NCI-H1105 treated with DMSO at 0.1 percent for 48 hours (cell line): ENCODE measurements at places on chromosomes 7 and 10.

GRCh38 chr7:141884539-141885225 is 31.5 kb upstream of the OR9A4 start:
- DNase-seq: no peak

DNA sequence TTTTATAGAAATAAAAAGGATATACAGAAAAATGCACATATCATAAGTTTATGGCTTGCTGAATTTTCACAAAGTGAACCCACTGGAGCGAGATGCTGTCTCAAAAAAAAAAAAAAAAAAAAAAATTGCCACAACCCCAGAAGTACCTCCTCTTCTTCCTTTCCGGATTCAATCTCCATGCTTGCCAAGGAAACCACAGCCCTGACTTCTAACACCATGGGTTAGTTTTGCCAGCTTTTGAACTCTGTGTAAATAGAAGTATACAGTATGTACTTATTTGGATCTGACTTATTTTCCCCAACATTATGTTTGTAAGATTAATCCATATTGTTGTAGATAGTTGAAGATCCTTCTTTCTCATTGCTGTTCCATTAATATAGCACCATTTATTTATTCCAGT is 40.0 kb downstream of the FANK1 start:
- DNase-seq: no peak

GRCh38 chr10:2681891-2682290 is 385.5 kb upstream of the PFKP start:
- no peak for DNase-seq

- no peak for DNase-seq
Measured at GRCh38 chr10:3469639-3470020, 297.0 kb upstream of the PITRM1 start.

- DNase-seq: no peak
Measured at GRCh38 chr10:116056445-116057293, 216.3 kb downstream of the GFRA1 start.

DNA sequence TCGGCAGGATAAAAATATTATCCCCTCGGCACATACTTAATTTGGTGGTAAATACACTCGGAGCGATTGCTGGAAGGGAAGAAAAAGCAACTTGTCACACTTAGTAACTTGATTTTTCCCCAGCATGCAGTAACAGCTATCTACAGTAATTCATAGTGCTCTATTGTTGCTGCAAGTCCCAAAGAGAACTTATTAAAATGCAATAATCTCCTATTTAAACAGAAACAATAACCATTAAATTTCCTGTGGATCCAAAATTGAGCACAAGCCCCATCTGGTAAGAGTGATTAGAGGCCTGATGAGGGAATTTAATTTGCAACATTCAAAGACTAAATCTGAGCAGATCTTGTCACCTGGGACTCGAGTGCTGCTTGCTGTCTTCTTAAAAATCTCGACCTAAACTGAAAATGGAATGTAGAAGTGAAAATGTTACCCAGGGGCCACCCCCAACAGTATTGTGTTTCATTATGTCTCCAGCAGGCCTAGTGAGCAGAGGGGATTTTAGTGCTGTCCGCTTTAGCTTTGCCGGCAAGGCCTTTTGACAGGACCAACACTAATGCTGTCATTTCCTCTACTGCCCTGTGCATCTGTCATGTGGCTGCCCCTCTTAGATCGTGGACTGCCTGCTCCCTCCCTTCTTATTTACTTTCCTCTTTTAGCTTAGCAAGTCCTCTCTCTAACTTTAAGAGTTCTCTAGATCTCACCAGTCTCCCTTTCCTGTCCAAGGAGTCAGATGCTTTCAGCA is 639.7 kb downstream of the AUTS2 start:
- no peak for DNase-seq

DNA sequence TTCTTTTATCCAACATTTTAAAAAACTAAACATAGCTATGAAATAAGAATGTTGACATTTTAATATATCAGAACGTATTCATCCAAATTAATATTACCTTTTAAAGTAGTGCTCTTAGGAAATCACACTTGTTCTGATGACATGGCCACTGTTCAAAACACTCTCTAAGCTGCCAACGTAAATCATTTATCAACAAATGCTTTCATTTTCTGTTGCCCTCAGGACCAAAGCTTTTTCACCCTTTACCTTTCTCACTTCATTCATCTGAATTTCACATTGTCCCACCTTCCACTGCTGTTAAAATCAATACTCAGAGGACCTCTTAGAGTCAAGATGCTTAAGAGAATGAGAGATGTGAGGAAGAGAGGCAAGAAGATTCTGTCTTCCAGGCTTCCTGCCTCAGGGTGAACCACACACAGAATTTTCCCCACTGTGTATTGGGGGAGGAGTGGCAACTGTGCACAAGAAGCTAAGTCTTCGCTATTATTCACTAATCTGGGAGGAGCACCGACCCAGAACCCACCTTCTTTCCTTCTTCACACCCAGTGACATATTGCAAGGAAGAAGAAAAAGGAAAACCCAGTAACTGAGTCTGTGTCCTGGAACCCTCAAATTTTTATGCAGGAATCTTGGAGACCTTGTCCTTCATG is 21.0 kb downstream of the HIBADH start:
- no peak for DNase-seq

- no peak for DNase-seq
Measured at GRCh38 chr7:33639552-33640197, 265.7 kb upstream of the BMPER start.

DNA sequence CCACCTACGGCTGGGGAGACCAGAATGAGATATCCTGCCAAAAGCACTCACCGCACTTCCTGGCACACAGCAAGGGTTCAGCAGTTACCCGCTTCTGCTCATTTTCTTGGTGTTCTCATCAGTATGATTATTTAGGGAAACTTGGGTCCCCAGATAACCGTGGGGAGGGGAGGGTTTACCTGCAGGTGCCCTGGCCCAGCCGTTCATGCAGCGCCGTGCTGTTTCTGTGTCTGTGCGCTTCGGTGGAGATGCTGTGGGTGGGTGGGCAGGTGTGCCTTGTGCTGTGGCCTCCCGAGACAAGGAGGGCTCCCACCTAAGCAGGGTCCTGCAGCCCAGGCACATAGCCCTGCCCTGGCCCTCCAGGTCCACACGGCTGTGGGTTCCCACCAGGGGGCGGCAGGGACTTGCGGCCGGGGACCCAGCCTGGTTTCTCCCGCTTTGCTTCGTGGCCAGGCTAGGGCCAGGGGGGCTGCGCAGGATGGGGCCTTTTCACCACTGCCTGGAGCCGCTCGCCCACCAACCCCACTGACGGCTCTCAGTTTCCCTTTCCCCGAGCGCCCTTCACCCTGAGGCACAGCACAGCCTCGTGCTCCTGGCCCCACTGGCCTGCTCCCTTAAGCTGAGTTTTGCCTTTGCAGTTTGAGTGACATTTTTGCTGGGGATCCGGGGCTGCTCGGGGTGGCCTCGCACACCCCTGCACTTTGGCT is 78.5 kb downstream of the LHPP start:
- DNase-seq: no peak

GRCh38 chr10:128879441-128880140 is 587.5 kb upstream of the MGMT start:
- DNase-seq: no peak

DNA sequence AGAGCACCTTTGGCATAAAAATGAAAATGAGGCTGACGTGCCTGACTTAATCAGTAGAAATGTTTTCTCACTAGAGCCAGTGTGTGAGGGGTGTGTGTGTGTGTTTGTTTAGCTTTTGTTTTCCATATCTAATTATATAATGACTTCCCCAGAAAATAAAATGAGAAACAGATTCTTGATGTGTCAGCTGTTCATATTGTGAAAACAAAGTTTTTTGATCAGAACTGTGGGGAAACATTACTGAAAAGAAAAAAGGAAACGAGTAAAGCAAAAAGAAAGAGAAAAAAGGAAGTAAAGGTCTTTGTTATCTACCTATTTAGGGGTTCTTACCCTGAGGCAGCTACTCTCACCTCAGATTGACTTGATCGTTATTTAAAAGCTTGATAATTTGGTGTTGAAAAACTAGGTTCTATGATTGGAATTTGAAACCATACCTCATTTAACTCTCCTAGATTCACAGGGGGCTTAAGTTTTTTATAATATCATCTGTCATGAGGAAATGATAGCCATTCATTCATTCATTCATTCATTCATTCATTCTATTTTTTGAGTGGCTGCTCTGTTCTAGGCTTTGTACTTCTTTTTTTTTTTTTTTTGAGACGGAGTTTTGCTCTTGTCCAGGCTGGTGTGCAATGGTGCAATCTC is 58.0 kb downstream of the CREM start:
- no peak for DNase-seq

GRCh38 chr7:159098811-159099655 is 45.6 kb downstream of the VIPR2 start:
- DNase-seq: no peak

- DNase-seq: no peak
Measured at GRCh38 chr7:47950714-47951113, 2.4 kb upstream of the PKD1L1 start.

DNA sequence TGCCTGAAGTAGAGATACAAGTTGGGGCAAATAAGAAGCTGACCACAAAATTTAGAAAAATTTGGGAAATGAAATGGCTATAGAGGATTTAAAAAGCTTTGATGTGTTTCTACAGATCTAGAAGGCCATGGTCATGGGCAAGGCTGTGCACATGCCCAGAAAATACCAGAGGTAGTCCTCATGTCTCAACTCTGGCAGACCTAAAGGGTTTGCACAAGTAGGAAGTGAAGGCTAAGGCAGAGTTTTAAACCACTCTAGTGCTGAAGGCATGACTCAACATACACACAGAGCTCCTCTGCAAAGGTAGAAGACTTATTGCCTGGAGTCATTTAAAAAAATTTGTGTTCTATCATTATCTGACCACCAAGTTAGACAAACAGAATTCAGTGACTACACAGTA is 364.6 kb downstream of the CCSER2 start:
- DNase-seq: no peak

GRCh38 chr7:100157334-100158228 is 942 bp downstream of the TRAPPC14 start:
- no peak for DNase-seq

GRCh38 chr7:35353481-35353880 is 99.6 kb upstream of the TBX20 start:
- no peak for DNase-seq

- DNase-seq: no peak
Measured at GRCh38 chr10:14621037-14621436, 153.7 kb downstream of the FAM107B start.

DNA sequence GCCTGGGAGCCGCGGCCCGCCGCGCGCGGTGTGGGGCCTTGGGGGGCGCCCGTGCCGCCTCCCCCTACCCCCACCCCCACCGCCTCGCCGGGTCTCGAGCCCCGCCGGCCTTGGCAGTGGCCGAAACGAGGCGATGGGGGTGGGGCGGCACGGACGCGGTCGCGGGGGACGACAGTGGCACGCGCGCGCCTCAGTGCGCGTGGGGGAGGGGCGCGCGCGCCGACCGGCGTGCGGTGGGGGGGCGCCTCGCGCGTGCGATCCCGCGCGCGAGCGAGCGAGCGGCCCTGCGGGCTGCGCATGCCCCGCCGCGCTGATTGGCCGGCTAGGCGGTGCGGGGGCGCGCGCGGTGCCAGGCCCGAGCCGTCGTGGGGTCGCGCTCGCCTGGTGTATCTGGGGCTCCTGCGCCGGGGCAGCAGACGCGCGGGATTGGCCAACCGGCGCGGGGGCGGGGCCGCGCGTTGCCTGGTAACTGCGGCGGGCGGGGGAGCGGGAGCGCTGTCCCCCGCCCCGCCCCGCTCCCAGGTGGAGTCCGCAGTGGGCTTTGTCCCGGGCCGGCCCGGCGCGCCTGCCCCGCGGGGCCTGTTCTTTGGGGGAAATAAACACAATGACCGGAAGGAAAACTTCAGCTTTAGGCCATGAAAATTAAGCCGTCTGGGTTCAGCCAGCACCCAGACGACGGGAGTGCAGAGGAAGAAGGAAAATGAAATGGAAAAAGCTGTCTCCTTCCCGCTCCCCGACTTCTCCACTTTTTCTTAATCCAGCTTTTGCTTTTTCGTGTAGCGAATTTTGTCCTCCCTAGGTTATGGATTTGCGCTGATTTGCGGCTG is 873 bp downstream of the GTF2I start:
- peak; percentile 92 for DNase-seq

GRCh38 chr7:461117-461452 is 58.6 kb downstream of the PDGFA start:
- DNase-seq: no peak

DNA sequence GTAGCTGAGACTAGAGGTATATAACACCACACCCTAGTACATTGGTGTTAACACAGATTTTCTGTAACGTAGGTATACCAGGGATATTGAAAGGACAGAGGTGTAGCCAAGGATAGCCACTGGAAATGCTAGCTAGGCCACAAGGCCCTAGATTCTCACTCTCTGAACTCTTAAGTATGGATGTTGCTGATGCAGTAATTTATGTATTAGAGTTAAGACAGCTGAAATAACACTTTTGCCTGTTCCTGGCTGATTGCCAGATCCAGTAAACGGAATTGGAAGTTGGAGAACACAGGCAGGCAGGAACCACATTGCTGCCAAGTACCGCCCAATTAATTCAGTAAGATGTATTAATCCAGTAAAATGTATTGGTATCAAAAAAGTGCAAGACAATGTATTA is 1.8 kb downstream of the CALU start:
- DNase-seq: peak; percentile 39
